Aortic smooth muscle cell (primary cell): ENCODE measurements at places on chromosomes 13 and 19. TPM values are rescaled to one million over a fixed set of nuclear protein-coding genes. Genes with fewer than 3 reads are reported as not detected.

The LILRB5 gene
- total RNA-seq = not detected in 2 replicates

The CLN5 gene
- 27.3 and 32.8 TPM in 2 replicates for total RNA-seq

The CCL25 gene
- not detected in 2 replicates for total RNA-seq

The KCNC3 gene
- under 0.01 TPM in 2 replicates for total RNA-seq

The ZSCAN4 gene
- not detected in 2 replicates for total RNA-seq

The BORCS8 gene
- 15.5 and 18.9 TPM in 2 replicates for total RNA-seq

The ZNF302 gene
- 16.4 and 21.1 TPM in 2 replicates for total RNA-seq

The KLK11 gene
- total RNA-seq = not detected in 2 replicates

The CDX2 gene
- total RNA-seq = not detected in 2 replicates

The DAND5 gene
- total RNA-seq = 0.12 and 0.13 TPM in 2 replicates

The NAPSA gene
- total RNA-seq = 0.06 and 0.13 TPM in 2 replicates

The LGALS14 gene
- not detected in 2 replicates for total RNA-seq

The ZNF556 gene
- 0.26 TPM in 1 of 2 replicates, not detected in the other for total RNA-seq

The CLEC17A gene
- 0.06 and 0.13 TPM in 2 replicates for total RNA-seq

The ZNF181 gene
- 11.9 and 13.5 TPM in 2 replicates for total RNA-seq

The ZNF345 gene
- 1.8 and 2.2 TPM in 2 replicates for total RNA-seq

The ALG5 gene
- total RNA-seq = 31.0 and 33.3 TPM in 2 replicates

The LMO7 gene
- 578 and 651 TPM in 2 replicates for total RNA-seq

The OR7D2 gene
- total RNA-seq = 0.06 TPM in 1 of 2 replicates, not detected in the other

The SIGLECL1 gene
- not detected in 2 replicates for total RNA-seq

The PRR22 gene
- total RNA-seq = 0.26 and 0.37 TPM in 2 replicates

The CYP2F1 gene
- total RNA-seq = not detected in 2 replicates

The NTN5 gene
- total RNA-seq = under 0.01 and 0.06 TPM in 2 replicates

The CYP4F12 gene
- not detected in 2 replicates for total RNA-seq

The MBD3L3 gene
- total RNA-seq = not detected in 2 replicates

The GEMIN7 gene
- 9.5 and 11.6 TPM in 2 replicates for total RNA-seq

The NTF4 gene
- not detected in 2 replicates for total RNA-seq

The ZNF20 gene
- total RNA-seq = 4.3 and 4.9 TPM in 2 replicates

The SIGLEC5 gene
- not detected in 2 replicates for total RNA-seq

The TEAD2 gene
- 13.7 and 16.0 TPM in 2 replicates for total RNA-seq

The EID2B gene
- total RNA-seq = 3.4 and 4.2 TPM in 2 replicates

The CEACAM4 gene
- total RNA-seq = not detected in 2 replicates

The GPR42 gene
- not detected in 2 replicates for total RNA-seq

The ANGPTL8 gene
- not detected in 2 replicates for total RNA-seq

The CAPS gene
- total RNA-seq = 18.1 and 21.3 TPM in 2 replicates

The CHMP2A gene
- 187 and 216 TPM in 2 replicates for total RNA-seq

The ZNF468 gene
- 14.8 and 21.0 TPM in 2 replicates for total RNA-seq

The CFAP97D2 gene
- total RNA-seq = not detected in 2 replicates

The NUMBL gene
- 22.6 and 40.8 TPM in 2 replicates for total RNA-seq

The RLN3 gene
- not detected in 2 replicates for total RNA-seq

The C19orf38 gene
- total RNA-seq = 0.19 and 0.26 TPM in 2 replicates

The NLRP9 gene
- not detected in 2 replicates for total RNA-seq

The CA11 gene
- total RNA-seq = 0.93 and 1.1 TPM in 2 replicates

The ZNF578 gene
- 5.9 and 6.2 TPM in 2 replicates for total RNA-seq

The ZNF30 gene
- 2.6 and 2.9 TPM in 2 replicates for total RNA-seq

The IGFL2 gene
- total RNA-seq = not detected in 2 replicates

The NEK3 gene
- 12.6 and 14.8 TPM in 2 replicates for total RNA-seq

The JUND gene
- total RNA-seq = 85.7 and 119 TPM in 2 replicates

The OR7A17 gene
- total RNA-seq = not detected in 2 replicates

The ADGRE1 gene
- not detected in 2 replicates for total RNA-seq

The HAUS5 gene
- total RNA-seq = 4.4 and 6.7 TPM in 2 replicates

The DCLK1 gene
- total RNA-seq = 15.9 and 35.6 TPM in 2 replicates

The TRPM4 gene
- 20.5 and 33.0 TPM in 2 replicates for total RNA-seq

The SPRY2 gene
- 71.7 and 75.4 TPM in 2 replicates for total RNA-seq
